IPS DF 19.7 (cell line): ENCODE measurements at places on chromosomes 4 and X.

DNA sequence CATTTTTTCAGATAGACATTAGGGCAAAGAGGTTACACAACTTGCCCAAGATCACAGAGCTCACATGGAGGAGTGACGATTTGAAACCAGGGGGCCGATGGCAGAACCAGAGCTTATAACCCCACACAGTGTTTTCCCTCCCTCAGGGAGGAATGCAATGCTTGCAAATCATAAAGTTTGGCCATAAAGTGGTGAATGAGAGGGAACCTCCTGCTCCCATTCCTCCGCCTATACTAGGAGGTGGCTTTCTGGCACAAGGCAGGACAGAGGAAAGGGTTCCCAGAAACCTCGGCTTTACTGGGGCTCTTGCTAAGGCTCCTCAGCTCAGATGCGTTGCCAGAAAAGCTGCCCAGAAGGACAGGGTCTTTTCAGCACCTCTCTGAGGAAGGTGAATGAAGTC lies 19.3 kb downstream of the TMEM154 start:
- no peak for DNase-seq

GRCh38 chrX:24777660-24778059 lies 83.9 kb downstream of the POLA1 start:
- no peak for DNase-seq

DNA sequence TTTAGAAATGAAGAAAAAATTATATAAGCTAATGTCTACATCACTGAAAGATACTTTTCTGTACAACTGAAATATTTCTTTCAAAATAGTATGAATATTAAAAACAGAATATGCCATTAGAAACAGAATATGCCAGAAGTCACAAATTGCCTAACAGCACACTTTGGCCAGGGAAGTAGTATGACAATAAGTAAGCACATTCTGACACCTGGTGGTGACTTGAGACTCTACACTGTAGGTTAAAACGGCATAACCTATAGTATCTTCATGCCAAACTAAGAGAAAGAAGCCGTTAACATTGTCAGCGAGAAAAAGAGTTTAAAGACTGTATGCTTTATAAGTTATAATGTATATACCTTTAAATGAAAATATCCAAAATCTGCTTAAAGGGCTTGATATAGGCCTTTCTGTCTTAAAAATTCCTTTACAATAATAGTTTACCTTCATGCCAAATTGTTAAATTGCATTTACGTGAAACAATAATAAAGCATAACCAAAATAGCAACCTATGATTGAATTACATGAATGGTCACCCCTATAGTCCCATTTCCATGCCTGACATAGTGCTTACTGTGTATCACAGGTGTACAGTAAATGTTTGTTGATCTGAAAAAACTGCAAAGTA lies 32.8 kb downstream of the FAM13A start:
- DNase-seq, result peak; percentile 9

DNA sequence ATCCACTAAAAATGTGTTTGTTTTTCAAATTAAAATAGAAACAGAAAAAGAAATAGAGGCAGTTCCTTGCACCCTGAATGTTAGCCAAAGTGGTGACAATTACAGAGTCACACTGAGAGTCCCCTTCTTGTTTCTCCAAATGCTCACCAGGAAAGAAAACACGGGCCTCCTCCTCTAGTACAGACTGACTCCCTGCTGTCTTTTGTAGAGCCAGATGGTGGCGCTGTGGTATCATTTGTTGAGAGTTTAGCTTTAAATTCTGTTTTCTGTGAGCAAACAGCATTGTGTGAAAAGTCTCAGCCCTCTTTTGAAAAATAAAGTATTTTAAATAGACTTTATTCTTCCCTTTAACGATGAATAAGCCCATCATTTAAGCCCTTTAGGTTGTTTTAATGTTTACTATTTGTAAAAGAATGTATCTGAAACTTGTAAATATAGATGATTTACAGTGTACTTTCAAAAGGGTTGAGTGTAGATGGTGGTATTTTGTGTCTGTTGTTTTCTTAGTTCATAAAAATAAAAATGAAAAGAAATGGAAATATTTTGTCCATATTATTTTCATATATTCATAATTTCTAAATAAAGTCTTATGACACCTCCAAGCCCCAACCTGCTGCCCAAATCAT lies 36.9 kb upstream of the ATOH1 start:
- DNase-seq, result no peak

- DNase-seq, result no peak
Observed at GRCh38 chr4:80202190-80202711, 4.9 kb downstream of the PRDM8 start.

- DNase-seq, result no peak
Observed at GRCh38 chr4:44861756-44862155, 135.4 kb upstream of the GNPDA2 start.

GRCh38 chr4:164779080-164779479 lies 25.1 kb downstream of the SMIM31 start:
- DNase-seq, result no peak

DNA sequence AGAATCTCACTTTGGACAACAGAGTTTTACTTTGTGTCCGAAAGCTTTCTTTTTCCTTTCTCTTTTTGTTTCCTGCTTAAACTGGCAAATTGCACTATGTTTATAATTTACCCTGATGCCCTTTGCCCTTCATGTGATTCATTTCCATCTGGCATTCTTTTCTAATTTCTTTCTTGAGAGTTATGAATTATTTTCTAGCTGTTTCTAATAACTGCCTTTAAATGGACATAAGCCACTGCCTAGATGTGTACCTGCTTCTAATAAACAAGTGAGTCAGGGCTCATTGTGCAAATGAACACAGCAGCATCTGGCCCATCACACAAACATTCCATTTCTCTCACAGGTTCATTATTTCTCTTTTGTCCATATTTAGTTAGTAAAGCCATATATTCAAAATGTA lies 242.3 kb upstream of the GPRIN3 start:
- DNase-seq, result no peak

GRCh38 chr4:40573593-40574311 lies 55.9 kb downstream of the RBM47 start:
- no peak for DNase-seq

- DNase-seq, result no peak
Observed at GRCh38 chr4:99843413-99843812, 26.8 kb downstream of the DAPP1 start.

DNA sequence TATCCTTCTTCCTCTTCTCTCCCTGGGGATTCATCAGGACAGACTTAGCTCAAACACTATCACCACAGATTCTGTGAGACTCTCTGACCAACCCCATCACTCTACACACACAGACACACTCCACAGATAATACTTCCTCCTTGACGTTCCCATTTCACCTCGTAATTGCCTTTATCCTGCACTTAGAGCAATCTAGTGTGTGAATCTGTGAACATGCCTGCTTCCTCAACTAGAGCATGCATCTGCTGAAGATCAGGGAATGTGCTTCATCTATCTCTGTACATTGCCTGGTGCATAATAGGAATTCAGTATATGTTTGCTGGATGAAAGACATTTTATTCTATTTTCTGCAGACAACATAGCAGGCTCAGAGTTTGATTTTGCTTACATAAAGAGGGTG lies 25.1 kb upstream of the HS6ST2 start:
- no peak for DNase-seq
